ENCODE measurements at places on chromosomes 2 and 18.

- DNase-seq, result no peak
These were observed 43.1 kb upstream of the EML4 start for GRCh38 chr2:42125841-42126594.

DNA sequence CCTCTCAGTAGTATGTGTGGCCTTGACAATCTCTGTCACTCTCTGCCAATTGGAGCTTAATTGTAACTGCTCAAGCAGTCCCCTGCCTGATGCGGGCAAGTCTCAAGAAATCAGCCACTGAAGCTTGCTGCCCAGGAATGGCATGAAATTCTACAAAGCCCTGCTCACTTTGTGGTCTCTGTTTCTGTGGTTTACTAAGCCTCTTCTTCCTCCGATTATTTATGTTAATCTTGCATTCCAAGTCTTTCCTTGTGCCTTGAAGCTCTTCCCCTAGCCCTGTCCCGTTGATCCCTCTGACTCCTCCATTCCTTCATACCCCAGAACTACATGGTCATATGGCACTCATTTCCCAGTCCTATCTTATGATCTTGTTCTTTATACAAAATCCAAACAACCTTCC lies 489.3 kb upstream of the CHST9 start:
- DNase-seq, result no peak

DNA sequence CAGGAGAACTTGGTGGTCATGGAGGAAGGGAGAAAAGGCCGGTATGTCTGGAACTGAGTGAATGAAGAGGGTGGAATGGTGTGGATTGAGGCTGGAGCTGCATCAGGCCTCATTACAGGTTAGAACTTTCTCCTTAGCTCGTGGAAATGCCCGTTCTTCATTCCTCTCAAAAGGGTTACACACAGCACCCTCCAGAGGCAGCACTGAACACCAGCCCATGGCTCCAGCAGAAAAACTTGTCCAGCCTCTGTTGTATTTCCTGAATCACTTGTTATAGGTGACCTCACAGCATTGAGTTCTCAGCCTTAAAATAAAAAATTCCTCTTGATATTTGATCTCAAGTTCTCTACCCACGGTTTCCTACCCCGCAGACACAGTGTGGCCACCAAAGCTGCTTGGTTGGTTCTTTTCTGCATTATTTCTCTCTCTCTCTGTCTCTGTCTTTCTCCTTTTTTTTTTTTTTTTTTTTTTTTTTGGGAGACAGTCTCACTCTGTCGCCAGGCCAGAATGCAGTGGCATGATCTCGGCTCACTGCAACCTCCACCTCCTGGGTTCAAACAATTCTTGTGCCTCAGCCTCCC lies 89.6 kb downstream of the ITGB1BP1 start:
- peak; percentile 81 for DNase-seq

DNA sequence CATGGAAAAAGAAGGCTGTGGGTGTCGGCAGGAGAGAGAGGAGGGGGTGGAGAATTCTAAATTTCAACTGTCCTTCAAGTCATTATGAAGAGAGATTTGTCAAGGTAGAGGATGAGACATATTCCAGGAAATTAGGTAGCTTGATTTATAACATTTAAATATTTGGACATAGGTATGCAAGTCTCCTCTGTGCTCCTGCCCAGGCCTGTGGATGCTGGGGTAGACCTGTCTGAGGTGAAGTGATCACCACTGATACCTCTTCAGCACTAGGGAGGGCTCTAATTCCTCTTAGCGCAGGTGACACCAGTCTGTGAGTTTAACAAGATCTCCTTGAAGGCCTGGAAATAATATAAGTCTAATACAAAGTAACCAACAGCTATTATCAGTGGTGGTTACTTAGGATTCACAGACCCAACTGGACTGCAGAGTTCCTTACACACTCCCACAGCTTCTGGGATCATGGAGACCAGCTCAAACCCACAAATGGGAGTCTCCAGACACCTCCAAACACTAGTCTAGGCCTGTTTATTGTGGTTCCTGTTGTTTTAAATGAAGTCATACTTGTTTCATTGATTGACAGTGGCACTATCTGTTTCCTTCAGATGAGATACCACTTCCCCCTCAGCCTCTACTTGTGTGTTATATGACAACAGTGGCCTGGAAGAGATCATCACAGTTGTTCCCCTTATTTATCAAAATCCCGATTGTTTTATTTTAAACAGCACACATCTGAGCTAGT lies 104.1 kb upstream of the ITPRID2 start:
- no peak for DNase-seq

DNA sequence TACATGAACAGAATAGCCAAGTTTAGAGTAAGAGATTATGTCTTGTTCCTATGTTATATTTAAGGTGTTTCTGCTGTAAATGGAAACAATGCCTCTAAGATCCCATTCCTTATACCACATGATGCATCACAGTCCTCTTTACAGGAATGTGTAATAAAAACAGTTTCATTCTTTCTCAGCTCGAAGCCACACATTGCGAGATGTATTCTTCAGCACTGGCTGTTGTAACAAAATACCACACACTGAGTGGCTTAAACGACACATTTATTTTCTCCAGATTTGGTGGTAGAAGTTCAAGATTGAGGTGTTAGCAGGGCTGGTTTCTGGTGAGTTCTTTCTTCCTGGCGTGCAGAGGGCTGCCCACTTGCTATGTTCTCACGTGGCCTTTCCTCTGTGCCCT lies 246.2 kb downstream of the SOCS6 start:
- no peak for DNase-seq
